Activated naive CD4-positive, alpha-beta T cell treated with anti-CD3 and anti-CD28 coated beads, Interleukin-2, amount 10 ng/mL, durations not matched to agents 7 days and 5 days (primary cell): ENCODE measurements at places on chromosomes 5 and 9.

GRCh38 chr9:135413086-135413375 is 66.6 kb upstream of the PPP1R26 start:
- no peak overlapping the region for H3K4me3 ChIP-seq
- H3K36me3 ChIP-seq: no peaks in the 10 kb centered on the region
- DNase-seq: peak; percentile 3
- H3K4me1 ChIP-seq: no peaks in the 10 kb centered on the region
- peaks cover 12% of the 10 kb centered on the region for H3K27me3 ChIP-seq
- no peak overlapping the region for H3K27ac ChIP-seq

- no peak for DNase-seq
- H3K4me1 ChIP-seq: no peaks in the 10 kb centered on the region
- H3K4me3 ChIP-seq: no peak overlapping the region
- no peaks in the 10 kb centered on the region for H3K27me3 ChIP-seq
- H3K36me3 ChIP-seq: no peaks in the 10 kb centered on the region
Observed at GRCh38 chr9:123739387-123739786, 190.5 kb downstream of the DENND1A start.

DNA sequence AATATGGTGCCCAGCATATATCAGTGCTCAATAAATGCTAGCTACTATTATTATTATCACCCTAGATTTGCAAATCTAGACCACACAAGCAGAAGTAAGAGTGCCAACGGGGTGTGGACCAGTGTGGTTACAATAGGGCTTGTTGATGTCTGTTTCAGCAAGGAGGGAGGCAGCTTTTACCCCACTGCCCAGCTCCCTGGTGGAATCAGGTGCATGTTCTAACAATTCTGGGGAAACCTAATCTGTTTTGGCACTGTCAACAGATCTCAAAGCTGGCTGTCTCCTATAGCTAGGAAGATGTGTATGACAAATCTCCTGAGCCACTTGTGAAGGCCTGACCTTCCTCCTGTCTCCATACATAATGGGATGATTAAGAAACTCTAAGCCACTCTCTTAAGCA is 5.7 kb downstream of the TGFBI start:
- no peak for DNase-seq
- no peak overlapping the region for H3K4me3 ChIP-seq
- H3K4me1 ChIP-seq: peaks cover 22% of the 10 kb centered on the region
- peaks cover 12% of the 10 kb centered on the region for H3K27me3 ChIP-seq
- H3K27ac ChIP-seq: no peak overlapping the region

- H3K27me3 ChIP-seq: no peaks in the 10 kb centered on the region
- no peaks in the 10 kb centered on the region for H3K4me1 ChIP-seq
- H3K27ac ChIP-seq: no peak overlapping the region
- no peak for DNase-seq
- H3K36me3 ChIP-seq: no peaks in the 10 kb centered on the region
Observed at GRCh38 chr9:1276474-1276873, 226.3 kb downstream of the DMRT2 start.

- no peak overlapping the region for H3K4me3 ChIP-seq
- H3K27me3 ChIP-seq: no peaks in the 10 kb centered on the region
- H3K36me3 ChIP-seq: peaks cover 28% of the 10 kb centered on the region
- DNase-seq: no peak
- H3K27ac ChIP-seq: no peak overlapping the region
Observed at GRCh38 chr5:151781201-151781600, 9.4 kb downstream of the G3BP1 start.

GRCh38 chr5:58481828-58482227 is 9.4 kb upstream of the GAPT start:
- DNase-seq: no peak
- H3K4me1 ChIP-seq: no peaks in the 10 kb centered on the region
- H3K4me3 ChIP-seq: no peak overlapping the region

DNA sequence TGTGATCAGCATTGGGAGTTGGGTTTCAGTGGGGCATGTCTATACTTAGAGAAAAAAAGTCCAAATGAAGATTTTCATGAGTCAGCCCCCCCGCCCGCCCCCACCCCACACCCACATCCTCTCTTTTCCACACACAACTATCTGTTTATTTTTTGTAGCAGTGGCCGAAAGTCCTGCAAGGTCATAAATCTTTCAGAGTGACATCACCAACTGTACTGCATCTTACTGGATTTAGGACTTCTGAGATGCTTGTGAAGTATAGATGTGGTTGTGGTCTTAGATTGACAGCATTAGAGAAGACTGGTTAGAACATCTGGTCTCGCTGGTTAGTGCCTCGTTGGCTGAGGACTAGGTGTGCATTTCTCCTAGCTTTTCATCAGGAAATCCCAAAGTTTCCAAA is 7.3 kb upstream of the ROPN1L start:
- no peak overlapping the region for H3K27ac ChIP-seq
- H3K4me1 ChIP-seq: peaks cover 14% of the 10 kb centered on the region
- DNase-seq: no peak
- H3K36me3 ChIP-seq: peaks cover 47% of the 10 kb centered on the region
- no peak overlapping the region for H3K4me3 ChIP-seq
- H3K27me3 ChIP-seq: no peaks in the 10 kb centered on the region

- H3K4me3 ChIP-seq: no peak overlapping the region
- H3K36me3 ChIP-seq: no peaks in the 10 kb centered on the region
- DNase-seq: no peak
- H3K27me3 ChIP-seq: peaks cover 34% of the 10 kb centered on the region
- H3K27ac ChIP-seq: no peak overlapping the region
Observed at GRCh38 chr5:68435611-68436010, 220.1 kb downstream of the PIK3R1 start.

- no peak overlapping the region for H3K27ac ChIP-seq
- no peak overlapping the region for H3K4me3 ChIP-seq
- no peaks in the 10 kb centered on the region for H3K27me3 ChIP-seq
- no peak for DNase-seq
Observed at GRCh38 chr5:118611332-118611945, 376.9 kb downstream of the DTWD2 start.

DNA sequence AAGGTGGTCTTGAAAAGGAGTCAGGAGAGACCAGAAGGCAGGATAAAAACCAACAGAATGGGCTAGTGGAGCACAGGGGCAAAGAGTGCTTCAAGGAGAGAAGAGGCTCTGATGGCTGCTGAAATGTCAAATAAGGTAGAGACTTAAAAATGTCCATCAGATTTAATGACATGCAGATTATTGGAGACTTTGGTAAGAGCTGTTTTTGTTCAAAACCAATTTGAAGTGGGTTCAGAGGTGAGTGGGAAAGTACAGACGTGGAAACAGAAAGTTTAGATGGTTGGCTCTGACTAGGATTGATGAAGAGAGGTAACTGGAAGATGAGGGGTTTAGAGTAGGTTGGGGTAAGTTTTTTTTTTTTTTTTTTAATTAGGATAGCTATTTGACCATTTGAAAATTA is 14.1 kb downstream of the SLC25A46 start:
- peaks cover 37% of the 10 kb centered on the region for H3K4me1 ChIP-seq
- peak overlapping the region; percentile 73 for H3K27ac ChIP-seq
- no peak overlapping the region for H3K4me3 ChIP-seq
- peaks cover 45% of the 10 kb centered on the region for H3K36me3 ChIP-seq

- H3K27me3 ChIP-seq: peaks cover 8% of the 10 kb centered on the region
- peaks cover 27% of the 10 kb centered on the region for H3K4me1 ChIP-seq
- no peak overlapping the region for H3K4me3 ChIP-seq
- H3K27ac ChIP-seq: no peak overlapping the region
- no peaks in the 10 kb centered on the region for H3K36me3 ChIP-seq
- DNase-seq: no peak
Observed at GRCh38 chr5:126683912-126684311, 83.2 kb downstream of the PHAX start.

DNA sequence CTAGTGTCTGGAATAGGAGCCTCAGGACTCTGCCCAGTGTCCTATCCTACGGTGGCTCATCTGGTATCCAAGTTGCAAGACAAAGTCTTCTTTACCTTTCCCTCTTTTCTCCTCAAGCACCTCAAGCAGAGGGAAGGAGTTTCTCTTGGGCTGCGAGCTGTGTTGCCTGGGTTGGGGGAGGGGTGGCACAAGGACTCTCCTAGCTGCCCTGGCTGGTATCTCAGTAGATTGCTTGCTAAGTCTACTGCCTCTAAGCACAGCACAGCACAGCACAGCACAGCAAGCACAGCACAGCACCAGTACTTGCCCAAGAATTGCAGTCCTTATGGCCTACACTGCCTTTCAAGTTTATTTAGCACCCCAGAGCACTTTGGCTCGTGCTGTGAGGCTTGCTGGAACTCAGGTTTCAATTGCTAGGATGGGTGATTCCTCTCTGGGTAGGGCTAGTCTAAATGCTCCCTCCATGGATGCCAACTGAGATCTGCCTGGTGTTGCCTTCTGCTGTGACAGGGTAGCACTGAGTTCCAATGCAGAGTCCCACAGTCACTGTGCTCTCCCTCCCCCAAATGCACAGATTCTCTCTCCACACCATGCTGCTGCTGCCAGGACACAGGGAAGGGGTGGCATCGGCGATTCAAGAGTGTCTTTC is 213.1 kb upstream of the POU5F2 start:
- no peaks in the 10 kb centered on the region for H3K27me3 ChIP-seq
- no peak overlapping the region for H3K27ac ChIP-seq
- no peak overlapping the region for H3K4me3 ChIP-seq
- DNase-seq: no peak

GRCh38 chr5:32259033-32259432 is 53.7 kb downstream of the MTMR12 start:
- peaks cover 14% of the 10 kb centered on the region for H3K4me1 ChIP-seq
- no peak for DNase-seq
- peaks cover 59% of the 10 kb centered on the region for H3K36me3 ChIP-seq

DNA sequence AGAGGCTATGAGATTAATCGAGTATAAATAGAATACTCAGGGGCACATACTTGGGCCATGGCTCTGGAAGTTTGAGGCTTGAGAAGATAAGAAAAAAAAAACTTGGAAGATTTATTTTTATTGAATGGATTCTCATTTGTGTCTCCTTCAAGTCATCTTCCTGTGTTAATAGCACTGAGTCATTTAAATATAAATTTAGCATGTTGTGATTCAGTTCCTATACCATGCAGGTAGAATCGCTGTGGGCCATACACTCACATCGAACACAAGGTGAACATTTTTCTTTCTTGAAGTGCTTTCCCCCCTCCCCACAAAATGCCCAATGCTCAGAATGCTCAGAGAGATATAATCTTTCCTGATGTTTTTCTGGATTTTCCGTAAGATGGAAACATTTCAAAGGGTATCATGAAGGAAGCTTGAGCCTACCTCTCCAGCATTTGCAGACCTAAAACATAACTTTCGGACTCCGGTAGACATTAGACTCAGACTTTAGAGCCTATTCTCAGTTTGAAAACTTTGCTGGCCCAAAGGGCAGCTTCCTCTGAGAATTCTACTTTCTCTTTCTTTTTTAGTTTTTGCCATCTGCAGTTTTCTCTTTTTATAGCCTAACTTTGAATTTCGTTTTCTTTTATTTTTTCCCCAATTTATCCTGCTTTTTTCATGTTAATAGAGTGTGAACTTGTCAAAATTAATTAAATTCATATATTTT is 737.6 kb upstream of the NUDT12 start:
- no peak overlapping the region for H3K4me3 ChIP-seq
- no peak for DNase-seq
- no peaks in the 10 kb centered on the region for H3K27me3 ChIP-seq
- H3K36me3 ChIP-seq: no peaks in the 10 kb centered on the region
- no peak overlapping the region for H3K27ac ChIP-seq

DNA sequence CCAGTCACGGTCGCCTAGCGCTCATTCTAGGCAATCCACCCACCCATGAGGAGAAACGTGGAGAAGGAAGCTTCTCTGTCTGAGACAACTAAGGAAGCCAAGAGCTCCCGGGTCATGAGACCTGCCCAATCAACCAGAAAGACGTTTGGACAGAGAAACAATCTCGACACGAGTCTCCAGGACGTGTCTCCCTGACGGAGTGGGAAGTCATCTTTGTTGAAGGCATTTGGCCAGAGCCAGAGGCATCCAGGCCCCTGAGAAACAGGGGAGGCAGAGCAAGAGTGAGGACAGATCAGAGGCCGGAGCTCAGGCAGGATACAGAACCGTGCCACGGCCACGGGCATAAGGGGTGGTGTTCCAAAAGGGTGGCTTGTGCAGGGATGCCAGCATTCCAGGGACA is 479.0 kb downstream of the SPATA31A7 start:
- no peaks in the 10 kb centered on the region for H3K36me3 ChIP-seq
- H3K4me3 ChIP-seq: no peak overlapping the region
- H3K27me3 ChIP-seq: no peaks in the 10 kb centered on the region
- H3K4me1 ChIP-seq: no peaks in the 10 kb centered on the region

GRCh38 chr5:86320266-86320665 is 297.5 kb upstream of the COX7C start:
- H3K27ac ChIP-seq: no peak overlapping the region
- H3K4me1 ChIP-seq: no peaks in the 10 kb centered on the region
- no peaks in the 10 kb centered on the region for H3K27me3 ChIP-seq
- DNase-seq: no peak

GRCh38 chr9:77424993-77425392 is 223.1 kb downstream of the GNA14 start:
- no peaks in the 10 kb centered on the region for H3K4me1 ChIP-seq
- no peak overlapping the region for H3K4me3 ChIP-seq
- H3K27me3 ChIP-seq: peaks cover 3% of the 10 kb centered on the region
- H3K36me3 ChIP-seq: no peaks in the 10 kb centered on the region

DNA sequence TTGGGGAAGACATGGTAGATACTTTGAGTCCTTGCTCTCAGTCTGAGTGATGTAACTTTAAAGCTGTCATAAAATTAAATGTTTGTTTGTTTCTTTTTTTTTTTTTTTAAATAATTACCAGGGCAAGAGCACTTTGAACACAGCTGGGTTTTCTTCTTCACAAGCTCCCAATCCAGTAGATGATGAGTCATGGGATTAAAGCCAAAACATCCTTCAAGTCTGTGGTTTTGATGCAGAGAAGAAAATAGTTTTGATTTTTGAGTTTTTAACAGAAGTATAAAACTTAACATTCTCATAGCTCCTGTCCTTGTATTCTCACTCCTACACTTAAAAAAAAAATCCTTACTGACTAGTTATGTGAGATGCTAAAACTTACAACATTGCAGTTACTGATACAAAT is 34.8 kb upstream of the IL31RA start:
- H3K27ac ChIP-seq: no peak overlapping the region
- peaks cover 2% of the 10 kb centered on the region for H3K4me1 ChIP-seq
- DNase-seq: no peak
- H3K4me3 ChIP-seq: no peak overlapping the region
- no peaks in the 10 kb centered on the region for H3K36me3 ChIP-seq

DNA sequence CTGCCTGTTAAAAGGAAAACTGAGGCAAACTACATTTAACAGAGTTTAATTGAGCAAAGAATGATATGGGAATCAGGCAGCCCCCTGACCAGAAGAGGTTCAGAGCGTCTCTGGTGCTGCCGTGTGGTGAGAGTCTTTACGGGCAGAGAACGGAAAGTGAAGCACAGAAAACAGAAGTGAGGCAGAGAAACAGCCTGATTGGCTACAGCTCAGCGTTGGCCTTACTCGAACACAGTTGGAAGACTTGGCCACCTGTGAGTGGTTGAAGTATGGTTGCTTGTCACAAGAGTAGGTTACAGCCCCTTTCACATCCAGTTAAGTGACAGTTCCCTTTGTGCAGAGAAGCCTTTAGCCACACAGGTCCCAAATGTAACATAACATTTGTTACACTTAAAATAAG is 16.9 kb upstream of the FBP1 start:
- H3K36me3 ChIP-seq: no peaks in the 10 kb centered on the region
- H3K4me3 ChIP-seq: peak overlapping the region; percentile 44
- peak overlapping the region; percentile 78 for H3K27ac ChIP-seq
- H3K4me1 ChIP-seq: peaks cover 18% of the 10 kb centered on the region
- peaks cover 27% of the 10 kb centered on the region for H3K27me3 ChIP-seq

- no peak overlapping the region for H3K4me3 ChIP-seq
- peaks cover 21% of the 10 kb centered on the region for H3K36me3 ChIP-seq
- DNase-seq: no peak
- H3K27ac ChIP-seq: no peak overlapping the region
- no peaks in the 10 kb centered on the region for H3K27me3 ChIP-seq
Observed at GRCh38 chr5:73582285-73583145, 17.0 kb downstream of the UTP15 start.
